ENCODE measurements at places on chromosomes 11 and 22.

DNA sequence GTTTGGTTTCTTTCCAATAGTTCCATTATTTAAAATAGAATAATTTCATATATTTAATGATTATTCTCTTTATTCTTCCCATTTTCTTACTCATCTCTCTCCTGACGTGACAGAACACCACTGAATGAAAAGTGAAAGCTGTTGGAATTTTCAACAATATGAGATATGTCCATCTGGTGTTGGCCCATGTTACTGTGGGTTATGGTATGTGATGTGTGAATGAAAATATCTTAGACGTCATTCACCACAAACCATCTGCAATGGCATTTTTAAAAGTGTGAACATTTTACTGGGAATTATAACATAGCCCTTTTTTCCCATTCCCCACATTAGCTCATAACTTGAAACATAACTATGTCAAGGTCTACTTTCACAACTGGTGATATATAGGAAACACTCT, 11.3 kb upstream of the OR5M1 start:
- DNase-seq: no peak

GRCh38 chr11:43747130-43747802, 66.7 kb downstream of the HSD17B12 start:
- no peak for DNase-seq

GRCh38 chr22:23119494-23120414, 22.0 kb downstream of the RSPH14 start:
- no peak for DNase-seq

DNA sequence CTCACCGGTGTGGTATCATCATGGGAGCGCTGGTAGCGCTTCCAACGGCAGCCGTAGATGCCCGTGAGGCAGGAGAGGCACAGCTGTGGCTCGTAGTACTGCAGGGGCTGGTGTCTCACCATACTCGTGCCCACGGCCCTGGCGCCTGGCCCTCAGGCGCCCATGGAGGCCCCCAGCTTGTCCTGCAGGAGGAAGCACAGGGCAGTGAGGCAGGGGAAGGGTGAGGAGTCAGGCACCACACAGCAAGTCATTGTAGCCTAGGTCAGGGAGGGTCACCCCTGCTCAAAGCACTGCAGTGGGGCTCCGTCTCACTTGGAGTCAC, 44.6 kb upstream of the KLHL35 start:
- DNase-seq: no peak

- DNase-seq: no peak
Measured at GRCh38 chr11:64601605-64602465, 10.8 kb downstream of the SLC22A12 start.

DNA sequence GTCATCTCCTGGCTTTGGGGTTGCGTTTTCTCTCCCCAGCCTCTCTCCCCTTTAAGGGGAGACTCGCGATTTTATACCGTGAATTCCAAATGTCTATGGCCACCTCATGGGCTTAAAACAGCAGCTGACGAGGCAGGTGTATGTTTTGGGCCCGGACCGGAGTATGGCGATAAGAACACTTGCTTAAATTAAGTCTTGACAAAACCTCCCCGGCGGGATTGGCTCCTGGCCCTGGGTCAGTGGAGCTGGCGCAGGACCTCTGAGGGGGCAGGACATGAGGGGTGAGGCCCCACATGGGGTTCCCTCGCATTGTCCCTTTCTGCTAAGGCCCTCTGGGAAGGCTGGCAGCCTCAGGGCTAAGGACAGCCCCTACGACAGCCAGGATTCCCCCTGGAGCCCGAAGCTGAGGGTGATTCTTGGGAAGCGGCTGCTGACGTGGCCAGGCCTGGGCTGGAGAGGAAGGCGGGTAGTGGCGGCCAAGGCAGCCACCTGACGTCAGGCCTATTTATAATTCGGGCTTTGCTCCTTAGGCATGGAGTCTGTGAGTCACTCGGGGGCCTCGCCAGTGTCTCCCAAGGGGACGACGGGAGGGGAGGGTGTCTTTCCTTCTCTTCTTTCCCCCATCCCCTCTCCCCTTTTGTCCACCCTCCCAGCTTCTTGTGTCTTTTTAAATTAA, 12.7 kb downstream of the MYO18B start:
- no peak for DNase-seq

GRCh38 chr11:18890615-18891014, 48.6 kb downstream of the MRGPRX1 start:
- DNase-seq: no peak

- DNase-seq: no peak
Measured at GRCh38 chr22:30277547-30278344, 11.1 kb upstream of the OSM start.

GRCh38 chr22:20040327-20041200, 19.7 kb downstream of the TANGO2 start:
- DNase-seq: no peak

GRCh38 chr22:44968736-44969135, 41.1 kb downstream of the PHF21B start:
- no peak for DNase-seq

GRCh38 chr11:34904421-34904955, 11.7 kb downstream of the APIP start:
- no peak for DNase-seq

GRCh38 chr11:12798609-12799011, 124.4 kb downstream of the TEAD1 start:
- no peak for DNase-seq

- no peak for DNase-seq
Measured at GRCh38 chr11:68213555-68214172, 568 bp upstream of the KMT5B start.

DNA sequence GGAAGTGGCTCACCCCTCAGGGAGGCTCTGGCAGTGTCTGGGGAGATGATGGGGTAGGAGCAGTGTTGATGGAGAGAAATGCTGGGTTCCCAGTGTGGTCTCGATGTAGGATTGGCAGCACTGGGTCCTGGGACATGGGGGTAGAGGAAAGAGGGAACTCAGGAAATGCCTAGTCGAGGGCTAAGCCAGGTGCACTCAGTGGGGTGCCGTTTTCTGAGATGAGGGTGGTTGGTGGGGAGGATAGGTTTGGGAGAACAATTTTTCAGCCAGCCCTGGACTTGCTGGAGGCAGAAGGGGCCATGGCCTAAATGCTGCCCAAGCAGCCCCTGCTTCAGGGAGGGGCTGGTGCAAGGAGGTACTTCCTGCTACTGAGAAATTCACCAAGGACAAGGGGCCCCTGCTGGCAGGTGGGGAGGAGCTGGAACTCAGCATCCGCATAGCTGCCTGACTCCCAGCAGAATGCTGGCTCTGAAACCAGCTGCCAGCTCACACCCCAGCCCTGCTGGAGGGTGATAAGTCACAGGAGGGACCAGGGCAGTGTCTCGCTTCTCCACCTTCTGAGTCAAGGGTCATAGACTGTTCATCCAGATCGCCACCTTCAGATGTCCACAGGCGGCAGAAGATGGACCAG, 6.0 kb downstream of the CCDC157 start:
- DNase-seq: no peak

GRCh38 chr11:46978005-46978491, 41.5 kb downstream of the CSTPP1 start:
- no peak for DNase-seq

DNA sequence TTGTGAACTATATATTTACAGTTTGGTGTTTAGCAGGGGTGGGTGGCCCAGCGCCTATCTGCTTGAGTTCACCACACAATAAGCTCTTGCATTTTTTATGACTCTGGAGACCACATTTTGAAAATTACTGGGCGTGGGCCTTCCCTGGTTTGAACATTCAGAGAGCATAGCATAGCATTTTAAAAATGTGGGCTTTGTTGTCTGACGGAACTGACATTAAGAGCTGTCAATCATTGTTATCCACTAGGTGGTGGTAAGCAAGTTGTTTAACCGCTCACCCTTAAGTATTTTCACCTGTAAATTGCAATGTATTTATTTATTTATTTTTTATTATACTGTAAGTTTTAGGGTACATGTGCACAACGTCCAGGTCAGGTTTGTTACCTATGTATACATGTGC, 1.0 kb downstream of the NLRP14 start:
- DNase-seq: no peak

DNA sequence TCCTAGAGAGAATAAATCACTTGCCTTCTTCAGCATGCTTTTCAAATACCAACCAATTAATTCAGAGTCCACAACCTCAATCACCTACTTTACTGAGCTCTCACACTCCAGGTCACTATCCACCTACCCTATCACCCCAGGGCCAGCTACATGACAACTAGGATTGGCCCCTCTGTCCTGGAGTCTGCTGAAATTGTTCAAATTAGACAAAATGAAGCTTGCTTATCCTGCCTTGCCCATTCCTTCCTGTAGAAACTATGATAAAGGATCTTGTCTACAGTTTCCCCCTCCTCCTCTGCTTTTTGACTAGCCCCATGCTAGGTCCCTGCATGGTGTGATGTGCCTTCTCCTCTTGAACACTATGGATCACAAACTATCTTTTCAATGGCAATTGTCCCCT, 94.5 kb downstream of the JRKL start:
- no peak for DNase-seq

DNA sequence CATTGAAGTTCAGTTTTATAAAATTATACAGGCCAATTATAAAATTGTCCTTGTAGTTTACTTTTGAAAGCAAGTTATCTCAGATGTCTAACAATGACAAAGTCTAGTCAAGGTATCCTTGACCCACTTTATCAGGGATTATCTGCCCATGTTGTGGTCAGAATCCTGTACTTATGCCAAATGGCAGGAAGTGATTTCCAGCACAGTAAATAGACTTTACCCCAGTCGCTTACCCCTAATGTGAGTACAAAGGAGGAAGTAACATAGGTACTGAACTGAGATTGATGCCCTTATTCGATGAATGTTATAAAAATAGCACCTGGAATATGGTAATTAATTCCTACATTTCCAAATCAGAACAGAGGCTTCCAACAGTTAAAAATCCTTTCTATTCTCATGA, 355.7 kb downstream of the CNTN5 start:
- DNase-seq: no peak

DNA sequence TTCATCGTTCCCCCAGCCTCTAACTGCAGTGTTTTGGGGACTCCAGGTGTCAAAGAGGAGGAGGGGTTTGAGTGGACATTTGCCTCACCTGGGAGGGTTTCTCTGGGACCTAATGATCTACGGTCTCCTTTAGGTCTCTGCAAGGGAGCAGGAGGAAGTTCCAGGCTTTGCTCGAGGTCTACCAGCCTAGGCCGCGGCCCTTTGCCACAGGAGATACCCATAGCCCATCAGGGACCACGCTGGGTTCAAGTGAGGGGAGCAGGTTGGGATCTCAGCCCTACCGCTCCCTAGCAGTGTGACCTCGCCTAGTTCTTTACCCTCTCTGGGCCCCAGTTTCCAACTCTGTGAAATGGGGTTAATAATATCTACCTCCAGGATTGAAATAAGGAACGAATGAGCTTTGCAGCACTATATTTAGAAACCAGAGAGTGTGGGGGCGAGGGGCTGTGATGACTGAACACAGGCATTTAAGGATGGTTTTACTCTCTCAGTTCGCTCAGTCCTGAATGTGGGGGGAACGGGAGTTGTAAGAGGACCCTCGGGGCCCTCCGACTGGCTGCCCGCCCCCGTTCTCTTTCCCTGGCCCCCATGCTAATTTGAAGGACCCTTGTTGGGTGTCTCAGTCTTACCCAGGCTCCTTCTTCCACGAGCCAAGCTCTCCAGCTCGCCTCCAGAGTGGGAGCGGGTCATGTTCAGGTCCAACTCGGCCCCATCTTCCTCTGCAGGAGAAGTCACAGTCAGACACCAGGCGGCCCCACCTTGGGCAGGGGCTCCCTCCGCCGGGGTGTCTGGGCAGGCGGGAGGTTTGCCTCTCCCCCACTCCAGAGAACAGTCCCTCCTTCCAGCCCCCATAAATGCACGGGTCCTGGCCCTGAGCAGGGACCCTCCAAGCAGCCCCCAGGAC, 11.7 kb downstream of the PDGFB start:
- no peak for DNase-seq

- no peak for DNase-seq
Measured at GRCh38 chr22:37918580-37919270, 12.6 kb downstream of the MICALL1 start.

- DNase-seq: no peak
Measured at GRCh38 chr11:117606211-117606610, 190.8 kb downstream of the DSCAML1 start.

DNA sequence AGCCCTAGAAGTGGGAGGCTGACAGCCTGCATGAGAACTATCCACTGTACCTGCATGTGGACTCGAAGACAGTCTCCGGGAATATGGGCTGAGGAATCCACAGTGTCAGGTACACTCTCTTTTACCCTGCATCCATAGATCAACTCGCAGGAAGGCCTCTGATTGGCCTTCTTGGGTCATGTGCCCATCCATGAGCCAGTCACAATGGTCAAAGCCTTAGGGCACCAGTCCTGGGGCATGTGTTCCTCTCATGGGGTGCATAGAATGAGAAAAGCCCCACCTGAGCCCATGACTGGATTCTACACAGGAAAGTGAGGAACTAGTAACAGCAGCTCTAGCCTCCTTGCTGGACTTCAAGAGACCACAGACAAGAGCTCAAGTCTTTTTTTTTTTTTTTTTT, 10.6 kb downstream of the ART1 start:
- no peak for DNase-seq

DNA sequence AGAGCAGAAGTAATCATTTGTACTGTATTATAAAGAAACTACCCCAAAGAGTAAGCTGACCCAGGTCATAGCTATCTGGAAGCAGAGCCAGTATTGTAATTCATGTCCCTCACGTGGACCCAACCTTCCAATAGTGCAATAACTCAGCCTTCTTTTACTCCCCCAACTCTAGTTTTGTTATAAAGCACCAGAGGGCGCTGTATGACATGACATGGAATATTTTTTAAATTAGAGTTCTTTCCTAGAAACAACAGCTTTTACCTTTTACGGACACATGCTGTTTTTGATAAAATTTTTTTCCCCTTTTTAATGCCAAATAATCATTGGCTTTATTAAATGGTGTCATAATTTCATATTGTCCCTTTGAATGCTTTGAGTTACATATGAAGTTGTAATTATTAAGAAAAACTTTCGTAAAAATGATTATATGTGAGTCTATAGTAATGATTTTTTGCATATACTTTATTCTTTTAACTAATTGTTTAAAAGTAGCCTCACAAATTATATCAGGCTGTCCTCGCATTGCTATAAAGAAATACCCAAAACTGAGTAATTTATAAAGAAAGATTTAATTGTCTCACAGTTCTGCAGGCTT, 76.9 kb downstream of the DKK3 start:
- DNase-seq: peak; percentile 14

GRCh38 chr11:13462901-13463778, at the start of gene BTBD10:
TSS of gene BTBD10 (minus strand) at chr11:13463222. CDS start at chr11:13445124, 18,098 bp downstream.
- peak; percentile 51 for DNase-seq

All from NCI-H524 treated with DMSO at 0.1 percent for 48 hours (cell line).